ENCODE measurements at places on chromosomes 4 and X.

- no peak for DNase-seq
These were observed 36.1 kb downstream of the FRMPD4 start for GRCh38 chrX:12174358-12174757.

GRCh38 chrX:42098900-42099299 lies 175.5 kb upstream of the CASK start:
- no peak for DNase-seq

GRCh38 chr4:85210353-85210752 lies 243.9 kb upstream of the WDFY3 start:
- no peak for DNase-seq

GRCh38 chr4:7998447-7998846 lies 58.8 kb upstream of the AFAP1 start:
- no peak for DNase-seq

DNA sequence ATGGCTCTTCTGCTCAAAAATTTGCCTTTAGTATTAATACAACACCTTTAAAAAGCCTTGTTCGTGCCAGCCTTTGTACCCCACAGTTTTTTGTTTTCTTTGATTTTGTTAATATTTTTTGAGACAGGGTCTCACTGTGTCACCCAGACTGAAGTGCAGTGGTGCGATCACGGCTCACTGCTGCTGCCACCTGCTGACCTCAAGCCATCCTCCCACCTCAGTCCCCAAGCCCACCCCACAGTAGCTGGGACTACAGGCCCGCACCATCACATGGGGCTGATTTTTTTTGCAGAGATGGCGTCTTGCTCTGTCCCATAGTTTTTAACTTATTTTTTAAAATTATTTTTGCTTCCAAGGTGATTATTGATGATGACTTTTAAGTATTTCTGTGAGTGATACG lies 134.0 kb downstream of the HTR2C start:
- DNase-seq: no peak

- no peak for DNase-seq
These were observed 39.3 kb upstream of the WWC2 start for GRCh38 chr4:183059797-183060196.

Data from BJ (cell line).